ENCODE measurements at places on chromosomes 5 and 9.

GRCh38 chr5:72364951-72365350 is 44.8 kb downstream of the PTCD2 start:
- DNase-seq: no peak
- H3K4me1 ChIP-seq: no peaks in the 10 kb centered on the region
- no peaks in the 10 kb centered on the region for H3K36me3 ChIP-seq
- no peak overlapping the region for H3K27ac ChIP-seq
- H3K4me3 ChIP-seq: no peak overlapping the region

- H3K36me3 ChIP-seq: no peaks in the 10 kb centered on the region
- no peak overlapping the region for H3K4me3 ChIP-seq
- H3K4me1 ChIP-seq: no peaks in the 10 kb centered on the region
- no peak for DNase-seq
- no peaks in the 10 kb centered on the region for H3K27me3 ChIP-seq
- no peak overlapping the region for H3K27ac ChIP-seq
These were observed 303.0 kb downstream of the CSNK1G3 start for GRCh38 chr5:123814801-123815470.

DNA sequence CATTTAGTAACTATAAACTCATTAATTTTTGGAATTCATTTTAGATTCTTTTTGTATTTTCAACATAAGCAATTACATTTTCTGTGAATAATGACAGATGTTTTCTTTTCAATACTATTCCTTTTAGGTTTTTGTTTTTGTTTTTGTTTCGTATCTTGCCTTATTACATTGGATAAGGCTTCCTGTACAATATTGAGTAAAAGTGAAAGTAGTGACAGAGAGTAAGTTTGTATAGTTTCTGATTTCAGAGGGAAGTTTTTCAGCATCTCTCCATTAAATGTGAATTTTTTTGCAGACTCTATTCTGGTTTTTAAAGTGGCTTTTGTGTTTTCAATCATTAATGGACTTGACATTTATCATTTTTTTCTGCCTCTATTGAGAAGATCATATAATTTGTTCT is 12.8 kb upstream of the CAMK4 start:
- no peak overlapping the region for H3K4me3 ChIP-seq
- H3K36me3 ChIP-seq: no peaks in the 10 kb centered on the region
- no peaks in the 10 kb centered on the region for H3K4me1 ChIP-seq
- no peaks in the 10 kb centered on the region for H3K27me3 ChIP-seq
- no peak for DNase-seq

DNA sequence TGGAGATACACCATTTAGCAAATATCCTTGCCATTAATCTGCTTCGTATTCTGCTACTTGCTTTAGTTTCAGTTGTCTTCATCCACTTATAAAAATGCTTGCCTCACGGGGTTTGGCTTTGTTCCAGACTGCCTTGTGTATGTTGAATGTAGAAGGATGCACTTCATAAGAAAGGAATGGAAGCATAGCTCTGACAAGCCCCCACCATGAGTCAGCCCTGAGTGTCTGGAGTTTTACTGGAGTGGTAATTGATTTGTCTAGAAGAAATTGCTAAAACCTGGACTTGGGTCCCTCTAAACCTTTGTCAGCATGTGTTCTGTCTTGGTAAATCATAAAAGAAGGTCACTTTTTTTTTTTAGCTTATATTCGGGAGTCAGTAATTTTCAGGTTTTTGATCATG is 4.6 kb downstream of the TEX48 start:
- H3K27me3 ChIP-seq: no peaks in the 10 kb centered on the region
- no peak overlapping the region for H3K27ac ChIP-seq
- H3K4me1 ChIP-seq: no peaks in the 10 kb centered on the region
- H3K36me3 ChIP-seq: no peaks in the 10 kb centered on the region
- no peak overlapping the region for H3K4me3 ChIP-seq

DNA sequence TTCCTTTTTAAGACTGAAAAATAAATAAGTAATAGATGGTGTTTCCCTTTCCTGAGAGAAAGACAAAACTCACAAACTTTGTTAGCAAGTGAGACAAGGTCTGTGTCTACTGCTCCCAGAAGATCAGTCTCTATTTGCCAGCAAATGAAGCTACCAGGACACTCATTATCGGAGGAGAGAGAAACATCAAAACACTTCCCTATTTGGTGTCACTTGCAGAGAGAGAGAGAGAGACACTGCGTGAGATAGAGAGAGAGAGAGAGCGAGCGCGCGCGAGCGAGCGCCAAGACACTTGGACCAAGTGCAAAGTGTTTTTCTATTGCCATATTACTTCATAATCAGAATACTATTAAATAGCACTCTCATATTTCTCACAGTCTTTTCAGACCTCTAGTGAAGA is 142.7 kb downstream of the KCNN2 start:
- H3K4me1 ChIP-seq: no peaks in the 10 kb centered on the region
- no peak for DNase-seq
- no peak overlapping the region for H3K4me3 ChIP-seq
- no peak overlapping the region for H3K27ac ChIP-seq
- no peaks in the 10 kb centered on the region for H3K36me3 ChIP-seq

DNA sequence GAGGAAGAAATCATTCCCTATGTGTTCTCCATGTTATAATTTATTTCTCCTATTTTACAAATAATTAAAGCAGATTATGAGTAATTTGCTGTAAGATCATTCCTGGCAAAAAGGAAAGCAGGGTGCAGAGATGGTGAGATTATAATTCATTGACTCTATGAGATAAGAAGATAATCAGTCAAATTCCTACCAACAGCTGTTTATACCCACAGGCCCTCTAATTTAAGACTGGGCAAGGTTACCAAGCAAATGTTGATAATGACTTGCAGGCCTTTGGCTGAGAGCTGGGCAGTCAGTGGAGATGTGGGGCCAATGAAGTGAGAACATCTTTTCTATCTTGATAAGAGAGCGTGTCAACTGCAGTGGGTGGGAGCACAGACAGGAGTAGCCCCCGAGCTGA is 222.7 kb downstream of the ICE1 start:
- DNase-seq: no peak
- no peak overlapping the region for H3K4me3 ChIP-seq
- no peaks in the 10 kb centered on the region for H3K36me3 ChIP-seq
- H3K4me1 ChIP-seq: no peaks in the 10 kb centered on the region

DNA sequence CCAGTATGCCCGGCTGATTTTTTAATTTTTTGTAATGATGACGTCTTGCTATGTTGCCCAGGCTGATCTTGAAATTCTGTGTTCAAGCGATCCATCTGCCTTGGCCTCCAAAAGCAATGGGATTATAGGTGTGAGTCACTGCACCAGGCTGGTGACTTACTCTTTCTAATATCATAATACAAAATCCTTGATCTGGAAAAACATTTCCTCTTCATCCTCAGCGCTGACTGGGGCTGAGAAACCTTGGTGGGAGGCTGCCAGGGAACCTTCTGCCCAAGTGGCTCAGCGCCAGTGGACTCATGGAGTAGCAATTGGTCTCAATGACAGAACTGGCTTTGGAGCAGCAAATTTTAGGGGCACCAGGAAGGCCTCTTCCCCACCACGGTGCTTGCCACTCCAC is 17.5 kb upstream of the SEMA4D start:
- H3K27me3 ChIP-seq: no peaks in the 10 kb centered on the region
- no peak overlapping the region for H3K4me3 ChIP-seq
- no peak for DNase-seq
- no peaks in the 10 kb centered on the region for H3K36me3 ChIP-seq
- H3K4me1 ChIP-seq: no peaks in the 10 kb centered on the region
- H3K27ac ChIP-seq: no peak overlapping the region

DNA sequence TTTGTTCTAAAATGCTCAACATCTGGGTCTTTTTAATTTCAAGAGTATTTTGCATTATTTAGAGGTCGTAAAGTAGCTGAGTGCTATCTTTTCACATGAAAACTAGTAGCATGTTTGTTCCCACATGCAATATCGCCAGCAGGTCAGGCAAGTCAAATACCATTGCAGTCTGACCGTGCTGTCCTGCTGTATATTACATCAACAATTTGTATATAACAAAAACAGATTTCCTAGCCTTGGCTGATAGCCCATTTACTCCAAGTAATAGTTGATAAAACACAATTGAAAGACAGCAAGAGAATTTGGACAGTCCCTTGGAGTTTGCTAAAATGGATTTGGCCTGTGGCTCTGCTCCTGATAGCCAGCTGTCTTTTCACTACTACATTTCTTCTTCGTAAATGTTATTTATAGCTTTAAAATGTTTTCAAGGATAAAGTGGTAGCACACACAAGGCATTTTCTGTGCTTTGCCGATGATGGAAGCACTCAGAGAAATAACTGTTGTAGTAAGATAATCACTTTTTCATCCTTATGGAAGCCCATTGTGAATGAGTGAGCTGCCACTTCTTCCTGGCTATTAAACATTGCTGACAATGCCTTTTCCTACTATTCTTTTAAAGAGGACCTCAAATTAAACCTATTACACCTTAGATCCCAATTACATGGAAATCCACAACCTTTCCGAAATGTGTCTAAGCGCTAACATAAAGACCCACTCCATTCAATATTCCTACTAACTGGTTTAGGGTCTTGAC is 992.1 kb downstream of the MAT2B start:
- DNase-seq: no peak
- H3K4me3 ChIP-seq: no peak overlapping the region
- H3K27me3 ChIP-seq: no peaks in the 10 kb centered on the region
- H3K4me1 ChIP-seq: no peaks in the 10 kb centered on the region
- H3K36me3 ChIP-seq: no peaks in the 10 kb centered on the region

DNA sequence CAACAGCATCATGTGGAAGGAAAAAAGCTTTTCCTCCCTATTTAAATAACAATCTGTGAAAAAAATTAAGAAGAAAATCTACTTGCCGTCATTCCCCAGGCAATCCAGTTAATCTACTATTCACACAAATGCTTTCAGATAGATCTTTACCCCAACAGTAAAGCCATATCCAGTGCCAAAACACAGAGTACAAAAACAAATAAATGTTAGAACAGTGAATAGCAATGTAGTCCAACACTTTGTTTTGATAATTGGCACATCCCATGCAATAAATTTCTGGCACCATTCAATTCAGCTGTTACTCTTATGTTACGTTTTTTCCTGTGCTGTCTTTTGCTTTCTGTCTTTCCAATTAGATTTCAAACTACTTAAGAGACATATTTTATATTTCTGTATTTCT is 2245.5 kb upstream of the WWC1 start:
- no peak overlapping the region for H3K4me3 ChIP-seq
- H3K27ac ChIP-seq: no peak overlapping the region
- H3K36me3 ChIP-seq: no peaks in the 10 kb centered on the region
- H3K27me3 ChIP-seq: no peaks in the 10 kb centered on the region

DNA sequence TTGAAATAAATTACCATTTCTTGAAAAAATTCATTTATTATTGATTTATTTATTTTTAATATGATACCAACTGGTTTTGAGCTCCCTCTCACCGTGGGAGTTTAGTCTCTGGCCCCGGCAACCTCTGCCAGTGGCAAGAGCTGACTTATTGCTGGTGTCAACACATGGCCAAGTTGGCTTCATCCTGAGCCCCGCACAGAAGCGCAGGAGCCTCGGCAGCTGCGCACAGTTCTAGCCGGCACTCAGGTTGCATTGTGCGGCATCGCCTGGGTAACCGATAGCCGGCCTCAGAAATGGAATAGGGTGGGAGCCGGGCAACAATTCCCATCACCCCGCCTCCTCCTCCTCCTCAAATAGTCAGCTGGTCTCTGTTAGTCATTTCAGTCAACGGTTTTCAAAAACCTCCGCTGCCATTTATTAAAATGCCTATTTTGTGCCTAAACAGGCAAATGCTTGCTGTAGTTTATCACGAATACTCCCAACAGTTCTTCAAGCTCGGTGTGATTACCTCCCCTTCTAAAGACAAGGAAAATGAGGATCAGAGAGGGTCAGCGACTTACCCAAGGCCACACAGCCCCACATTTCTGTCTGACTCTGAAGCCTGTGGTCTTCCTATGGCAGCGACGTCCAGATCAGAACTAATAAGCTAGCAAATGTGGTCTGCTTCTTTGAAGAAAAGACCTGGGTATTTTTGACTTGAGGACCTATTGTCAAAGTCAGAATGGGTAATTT is 15.7 kb upstream of the MSX2 start:
- H3K36me3 ChIP-seq: no peaks in the 10 kb centered on the region
- no peak for DNase-seq

- H3K4me3 ChIP-seq: no peak overlapping the region
- H3K27ac ChIP-seq: no peak overlapping the region
- H3K4me1 ChIP-seq: no peaks in the 10 kb centered on the region
- no peaks in the 10 kb centered on the region for H3K36me3 ChIP-seq
- no peak for DNase-seq
- H3K27me3 ChIP-seq: no peaks in the 10 kb centered on the region
These were observed 215.8 kb downstream of the MELK start for GRCh38 chr9:36788534-36788933.

Data from right lobe of liver (tissue), 6 donors.